ENCODE measurements at places on chromosomes 5 and 9.

DNA sequence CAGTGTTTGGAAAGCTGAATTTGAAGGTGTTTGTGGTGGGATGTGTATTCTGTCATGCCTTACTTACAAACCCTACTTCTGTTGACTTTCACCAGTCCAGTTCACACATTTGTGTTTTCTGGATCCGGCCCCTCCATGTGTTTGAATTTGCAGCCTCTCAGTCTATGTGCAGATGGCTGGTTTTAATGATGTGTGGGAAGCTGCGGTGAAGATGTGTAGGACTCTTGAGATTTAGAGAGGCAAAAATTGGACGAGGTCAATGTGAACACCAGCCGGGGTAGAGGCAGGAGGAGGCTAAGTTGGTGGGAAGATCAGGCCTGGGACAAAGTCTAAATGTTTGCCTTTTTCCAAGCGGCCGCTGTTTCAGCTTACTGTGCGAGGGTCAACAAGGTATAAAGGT lies 115.4 kb upstream of the KLF9 start:
- DNase-seq, result no peak

- no peak for DNase-seq
Observed at GRCh38 chr5:173680660-173681242, 64.3 kb upstream of the BOD1 start.

GRCh38 chr9:115230924-115231515 lies 113.1 kb upstream of the TNC start:
- no peak for DNase-seq

- DNase-seq, result no peak
Observed at GRCh38 chr5:101539315-101539714, 636.2 kb upstream of the ST8SIA4 start.

GRCh38 chr5:84372066-84372695 lies 12.5 kb downstream of the EDIL3 start:
- no peak for DNase-seq

DNA sequence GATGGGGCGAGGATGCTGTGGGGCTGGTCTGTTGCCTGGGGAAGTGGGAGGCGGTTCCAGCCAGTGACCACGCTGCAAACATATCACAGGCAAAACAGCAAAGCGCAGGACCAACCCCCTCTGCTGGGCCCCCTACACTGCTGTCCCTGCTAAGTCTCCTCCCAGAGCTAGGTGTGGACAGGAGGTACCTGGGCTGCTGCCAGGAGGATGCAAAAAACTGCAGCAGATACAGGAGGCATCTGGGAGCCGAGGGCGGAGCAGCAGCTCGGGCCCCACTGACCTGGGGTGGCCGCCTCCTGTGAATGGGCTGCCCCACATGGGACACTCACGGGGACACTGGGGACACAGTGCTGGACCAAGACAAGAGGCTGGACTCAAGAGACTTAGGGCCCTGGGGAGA lies 48.0 kb upstream of the PHYKPL start:
- DNase-seq, result no peak

DNA sequence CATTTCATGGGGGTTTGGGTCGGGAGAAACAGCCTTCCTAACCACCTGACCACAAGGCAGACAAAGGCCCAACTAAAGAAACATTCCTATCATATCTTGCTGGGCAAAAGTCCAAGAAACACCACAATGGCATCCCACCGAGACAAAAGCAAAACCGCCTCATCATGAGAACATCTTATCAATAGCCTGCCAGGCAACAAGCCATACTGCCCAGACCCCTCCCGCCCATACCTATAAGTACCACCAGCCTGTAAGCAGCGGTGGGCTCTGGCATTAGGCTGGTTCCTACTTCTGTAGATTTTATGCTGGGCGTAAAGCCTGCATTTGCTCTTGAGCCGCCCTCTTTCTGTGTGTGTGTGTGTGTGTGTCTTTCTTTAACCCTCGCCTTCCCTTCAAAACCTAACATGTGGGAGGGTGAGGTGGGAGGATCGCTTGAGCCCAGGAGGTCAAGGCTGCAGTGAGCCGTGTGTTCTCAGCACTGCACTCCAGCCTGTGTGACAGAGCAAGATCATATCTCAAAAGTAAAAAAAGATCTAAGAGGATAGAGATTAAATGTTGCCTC lies 56.9 kb downstream of the PDE6A start:
- no peak for DNase-seq

DNA sequence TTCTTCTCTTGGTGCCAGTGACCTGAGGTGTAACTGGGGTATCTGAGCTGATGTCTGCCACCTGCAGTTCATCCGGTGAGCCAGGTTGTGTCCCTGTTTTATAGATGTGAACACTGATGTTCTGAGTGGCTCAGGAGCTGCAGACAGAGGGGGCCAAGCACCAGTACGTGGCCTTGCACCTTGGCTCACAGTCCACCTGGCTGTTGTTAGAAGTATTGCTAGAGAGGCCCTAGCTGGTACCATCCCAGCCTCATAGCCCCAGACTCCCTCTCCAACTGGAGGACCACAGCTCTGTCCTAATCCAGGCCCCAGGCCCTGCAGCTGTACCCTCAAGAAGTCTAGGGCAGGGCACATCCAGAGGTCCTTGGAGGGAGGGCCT lies 16.2 kb downstream of the PHF2 start:
- no peak for DNase-seq

- no peak for DNase-seq
Observed at GRCh38 chr5:159178978-159179377, 30.4 kb downstream of the RNF145 start.

GRCh38 chr9:20002011-20002410 lies 213.2 kb upstream of the SLC24A2 start:
- no peak for DNase-seq

DNA sequence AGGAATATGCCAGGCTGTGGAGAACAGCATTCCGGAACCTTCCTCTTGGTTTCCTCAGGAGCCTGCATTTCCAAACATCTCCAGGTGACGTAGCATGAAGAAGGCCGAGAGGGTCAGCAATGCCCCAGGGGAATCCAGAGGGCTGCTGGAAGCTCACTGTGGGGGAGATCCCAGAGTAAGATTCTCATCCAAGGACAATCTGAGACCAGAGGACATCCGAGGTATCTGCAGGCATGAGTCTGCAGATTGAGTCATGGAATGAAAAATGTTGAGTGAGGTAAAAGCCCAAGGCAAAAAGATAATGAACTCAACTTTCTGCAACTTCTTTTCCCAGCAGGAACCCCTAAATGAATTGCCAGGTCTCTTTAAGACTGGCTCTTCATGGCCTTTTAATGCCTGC lies 73.5 kb downstream of the KIF4B start:
- DNase-seq, result no peak

DNA sequence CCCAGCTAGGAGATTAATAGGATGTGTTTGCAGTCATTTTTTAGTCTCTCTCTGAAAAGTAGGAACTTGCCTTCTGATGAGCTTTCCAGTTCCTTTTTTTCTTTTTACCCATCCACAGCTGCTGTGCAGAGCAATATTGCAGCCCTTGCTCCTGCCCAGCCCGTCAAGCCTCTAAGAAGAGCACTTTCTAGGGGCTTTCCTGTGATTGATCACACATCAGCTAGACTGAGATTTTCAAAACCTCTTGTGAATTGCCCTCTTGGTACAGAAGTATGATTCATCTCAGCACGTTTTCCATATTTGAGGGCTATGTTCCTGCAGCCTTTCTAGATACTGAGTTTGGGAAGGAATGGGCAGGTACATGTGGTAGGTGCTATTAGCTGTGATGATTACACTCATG lies 93.9 kb downstream of the GALNT10 start:
- no peak for DNase-seq
